ENCODE measurements at places on chromosomes 4 and X. TPM values are rescaled to one million over a fixed set of nuclear protein-coding genes. Genes with fewer than 3 reads are reported as not detected.

DNA sequence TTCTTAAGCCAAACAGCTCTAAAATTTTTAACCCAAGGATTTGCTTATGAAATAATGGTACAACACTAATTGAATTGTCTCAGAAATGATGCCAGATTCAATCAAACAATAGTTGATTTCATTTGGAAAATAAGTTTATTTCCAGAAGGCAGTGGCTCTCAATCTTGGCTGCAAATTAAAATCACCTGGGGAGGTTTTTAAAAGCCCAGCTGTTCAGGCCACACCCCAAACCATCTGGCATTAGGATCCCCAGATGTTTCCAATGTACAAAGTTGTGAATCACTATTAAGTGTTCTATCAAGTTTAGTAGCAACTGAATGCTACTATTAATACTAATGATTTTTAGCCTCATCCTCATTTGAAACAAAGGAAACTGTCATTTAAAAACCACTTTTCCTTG lies 22.2 kb downstream of the TMEM184C start:
- no peaks in the 10 kb centered on the region for H3K27me3 ChIP-seq
- no peak overlapping the region for H3K4me3 ChIP-seq
- no peak overlapping the region for H3K27ac ChIP-seq
- H3K36me3 ChIP-seq, result peaks cover 43% of the 10 kb centered on the region
- DNase-seq, result no peak
- peaks cover 15% of the 10 kb centered on the region for H3K4me1 ChIP-seq

DNA sequence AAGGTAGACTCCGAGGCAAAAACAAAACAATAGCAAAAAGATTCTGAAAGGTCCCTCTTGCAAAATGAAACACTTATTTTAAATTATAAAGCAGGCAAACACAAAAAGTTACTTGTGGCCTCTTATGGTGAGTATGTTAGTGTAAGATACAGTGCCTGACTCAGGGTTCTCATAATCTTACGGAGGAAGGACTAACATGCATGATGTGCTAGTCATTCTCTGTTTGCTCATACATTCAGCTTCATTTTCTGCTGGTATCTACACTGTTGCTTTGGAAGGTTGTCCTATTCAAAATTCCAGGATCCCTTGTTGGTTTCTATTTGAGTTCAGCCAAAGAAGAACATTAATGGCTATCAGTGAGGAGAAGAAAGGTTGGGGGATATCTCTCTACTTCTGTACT lies 249.1 kb upstream of the FAM47A start:
- no peaks in the 10 kb centered on the region for H3K27me3 ChIP-seq
- no peaks in the 10 kb centered on the region for H3K36me3 ChIP-seq
- no peak overlapping the region for H3K4me3 ChIP-seq
- H3K4me1 ChIP-seq, result no peaks in the 10 kb centered on the region
- no peak for DNase-seq
- no peak overlapping the region for H3K27ac ChIP-seq

The GAGE12E gene
- total RNA-seq, result not detected

The CSN1S1 gene
- not detected for total RNA-seq

DNA sequence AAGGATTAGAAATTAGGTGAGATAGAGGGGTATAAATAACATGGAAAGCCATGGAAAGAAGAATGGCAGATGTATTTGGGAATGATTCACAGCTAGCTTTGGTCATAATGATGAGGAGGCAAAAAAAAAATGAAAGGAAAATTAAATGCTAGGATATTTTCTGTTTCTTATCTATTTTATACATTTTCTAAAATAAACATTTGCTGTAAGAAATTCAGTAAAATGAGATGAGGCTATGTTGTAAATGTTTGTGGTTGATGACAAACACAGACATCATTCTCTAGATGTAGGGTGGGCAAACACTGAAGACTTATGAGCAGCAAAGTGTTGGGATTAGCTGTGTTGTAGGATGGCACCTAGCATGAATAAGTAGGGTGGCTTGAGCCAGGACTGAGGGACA lies 407.1 kb downstream of the IL15 start:
- peaks cover 51% of the 10 kb centered on the region for H3K4me1 ChIP-seq
- H3K4me3 ChIP-seq, result no peak overlapping the region
- H3K36me3 ChIP-seq, result peaks cover 22% of the 10 kb centered on the region
- DNase-seq, result no peak
- no peak overlapping the region for H3K27ac ChIP-seq
- H3K27me3 ChIP-seq, result no peaks in the 10 kb centered on the region

The STK32B gene
- total RNA-seq, result not detected

DNA sequence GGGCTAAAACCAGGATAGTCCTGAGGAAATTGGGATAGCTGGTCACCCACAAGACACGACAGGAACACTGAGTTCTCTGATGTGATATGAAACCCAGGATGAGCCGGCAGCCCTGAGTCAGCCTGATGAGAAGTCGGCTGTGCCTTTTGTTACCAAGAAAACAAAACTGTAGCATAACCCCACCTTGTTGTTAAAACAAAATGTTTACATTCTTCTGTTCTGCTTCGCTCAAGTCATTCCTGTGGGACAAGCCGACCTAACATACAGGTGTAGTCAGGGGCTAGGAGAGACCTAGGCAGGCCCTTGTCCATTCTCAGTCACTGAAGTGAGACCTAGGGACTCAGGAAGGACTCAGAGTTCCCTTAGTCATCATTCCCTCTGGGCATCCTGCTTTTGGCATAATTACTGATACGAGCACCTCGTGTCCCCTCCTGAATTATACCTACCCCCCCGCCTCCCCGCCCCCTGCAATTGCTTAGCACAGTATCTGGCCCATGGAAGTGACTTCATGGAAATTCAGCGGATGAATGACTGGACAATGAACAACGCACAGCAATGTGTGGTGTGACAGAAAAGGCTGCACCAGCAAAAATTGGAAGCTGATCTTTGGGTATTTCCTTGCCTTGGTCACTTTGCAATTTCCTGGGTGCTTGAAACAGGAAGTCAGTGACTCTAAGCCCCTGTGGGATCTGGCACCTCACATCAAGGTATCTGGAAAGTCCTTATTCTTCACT lies 31.9 kb upstream of the TLR2 start:
- no peaks in the 10 kb centered on the region for H3K27me3 ChIP-seq
- peak overlapping the region; percentile 81 for H3K27ac ChIP-seq
- H3K4me1 ChIP-seq, result peaks cover 40% of the 10 kb centered on the region
- no peaks in the 10 kb centered on the region for H3K36me3 ChIP-seq

- H3K27me3 ChIP-seq, result no peaks in the 10 kb centered on the region
- no peak overlapping the region for H3K4me3 ChIP-seq
- no peaks in the 10 kb centered on the region for H3K4me1 ChIP-seq
- H3K27ac ChIP-seq, result no peak overlapping the region
- DNase-seq, result no peak
Measured at GRCh38 chr4:178196751-178197374, 754.6 kb upstream of the AGA start.

DNA sequence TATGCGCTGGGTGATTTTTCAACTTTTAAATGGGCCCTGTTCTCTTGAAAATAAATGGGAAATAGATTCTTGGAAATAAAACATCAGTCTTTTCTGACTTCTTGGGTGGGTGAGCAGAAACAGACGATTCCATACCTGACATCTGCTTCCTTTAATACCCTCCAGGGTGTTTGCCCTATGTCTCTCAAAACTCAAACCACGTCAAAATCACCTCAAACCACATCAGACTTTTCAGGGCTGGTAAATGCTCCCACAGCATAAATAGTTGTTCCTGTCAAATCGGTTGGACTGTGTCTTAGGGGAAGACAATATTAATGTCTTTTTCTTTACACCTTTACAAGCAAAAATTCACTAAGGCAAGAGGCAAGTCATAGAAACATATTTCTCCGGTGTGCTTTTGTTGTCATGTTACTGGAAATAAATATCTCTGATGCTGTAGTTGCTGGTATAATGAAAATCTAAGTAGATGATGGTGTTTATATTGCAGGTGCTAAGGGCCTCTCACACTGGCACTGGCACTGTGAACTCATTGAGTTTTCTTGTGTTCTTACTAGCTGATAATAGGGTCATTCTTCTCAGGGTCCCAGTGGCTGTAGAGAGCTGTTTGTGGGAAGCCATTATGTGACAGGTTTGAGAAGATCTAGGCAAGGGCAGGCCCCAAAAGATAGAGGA lies 380.4 kb downstream of the RAPGEF2 start:
- peaks cover 10% of the 10 kb centered on the region for H3K27me3 ChIP-seq
- H3K4me3 ChIP-seq, result no peak overlapping the region
- no peaks in the 10 kb centered on the region for H3K36me3 ChIP-seq
- H3K27ac ChIP-seq, result no peak overlapping the region
- DNase-seq, result no peak

The EGFL6 gene
- total RNA-seq, result 0.64 TPM

DNA sequence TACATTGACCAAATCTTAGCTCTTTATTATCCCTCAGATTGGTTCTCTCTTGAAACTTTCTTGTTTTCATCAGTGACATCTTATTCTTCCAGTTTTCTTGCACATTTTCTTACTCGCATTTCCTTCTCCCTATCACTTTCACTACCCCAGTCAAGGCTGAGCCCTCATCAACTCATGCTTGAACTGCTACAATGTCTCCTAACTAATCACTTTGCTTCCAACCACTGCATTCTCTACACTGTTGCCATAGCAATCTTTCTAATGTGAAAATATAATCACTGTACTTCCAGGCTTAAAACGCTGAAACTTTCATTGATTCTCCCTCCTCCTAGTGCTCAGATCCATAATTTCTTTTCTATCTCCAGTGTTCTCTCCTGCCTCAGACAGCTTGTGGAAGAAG lies 22.2 kb upstream of the LPAR4 start:
- no peaks in the 10 kb centered on the region for H3K27me3 ChIP-seq
- no peaks in the 10 kb centered on the region for H3K4me1 ChIP-seq
- DNase-seq, result no peak
- no peak overlapping the region for H3K4me3 ChIP-seq
